D721Med (cell line): ENCODE measurements at places on chromosomes 2 and 18.

GRCh38 chr2:234146087-234146826 lies 95.8 kb downstream of the SPP2 start:
- no peak for DNase-seq

- DNase-seq: no peak
These were observed 61.6 kb upstream of the RAB27B start for GRCh38 chr18:54766634-54767033.

GRCh38 chr18:21272016-21272579 lies 30.1 kb downstream of the GREB1L start:
- no peak for DNase-seq

DNA sequence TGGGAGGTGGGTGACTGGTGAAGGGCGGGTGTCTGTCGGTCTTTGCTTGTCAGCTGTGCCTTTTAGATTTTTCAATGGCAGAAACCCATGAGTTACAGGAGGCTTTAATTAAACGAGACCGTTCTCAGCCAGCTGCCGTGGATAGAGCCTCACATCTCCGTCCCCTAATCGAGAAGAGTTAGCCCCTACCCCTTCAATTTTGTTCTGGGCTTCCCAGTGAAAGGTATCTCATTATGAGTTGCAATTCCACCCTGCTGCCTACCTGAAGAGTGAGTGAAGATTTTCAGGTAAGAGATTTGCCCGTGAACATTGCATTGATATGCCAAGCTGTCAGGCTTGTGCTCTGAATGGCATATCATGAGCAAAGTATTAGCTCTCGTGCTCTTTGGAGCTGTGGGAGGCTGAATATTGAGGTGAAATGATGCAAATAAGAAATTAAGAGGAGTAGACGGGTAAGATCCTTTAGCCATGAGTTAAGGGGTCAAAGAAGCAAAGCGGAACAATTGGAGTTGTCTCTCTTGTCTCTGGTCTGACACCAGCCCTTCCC lies 118.7 kb upstream of the MSTN start:
- no peak for DNase-seq

- DNase-seq: no peak
These were observed 439.8 kb upstream of the LYPD1 start for GRCh38 chr2:133109772-133110171.

DNA sequence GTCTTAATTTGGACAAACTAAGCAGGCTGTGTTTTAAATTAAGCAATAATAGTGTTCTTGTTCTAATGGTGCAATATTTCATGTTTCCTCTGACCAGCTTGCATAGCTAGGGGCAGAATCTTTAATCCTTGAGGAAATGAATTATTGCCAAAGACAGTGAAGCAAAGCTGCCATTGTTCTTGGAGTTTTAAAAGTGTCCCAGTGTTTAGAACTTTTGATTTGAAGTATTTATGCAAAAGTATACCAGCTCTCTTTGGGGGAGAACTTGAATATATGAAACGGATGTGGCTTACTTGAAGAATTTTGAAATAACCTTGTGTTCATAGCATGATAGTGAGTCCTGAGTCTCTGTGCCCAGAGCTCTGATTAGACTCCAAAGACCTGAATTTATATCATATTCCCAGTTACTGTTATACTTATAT lies 33.4 kb downstream of the ITGA6 start:
- no peak for DNase-seq

DNA sequence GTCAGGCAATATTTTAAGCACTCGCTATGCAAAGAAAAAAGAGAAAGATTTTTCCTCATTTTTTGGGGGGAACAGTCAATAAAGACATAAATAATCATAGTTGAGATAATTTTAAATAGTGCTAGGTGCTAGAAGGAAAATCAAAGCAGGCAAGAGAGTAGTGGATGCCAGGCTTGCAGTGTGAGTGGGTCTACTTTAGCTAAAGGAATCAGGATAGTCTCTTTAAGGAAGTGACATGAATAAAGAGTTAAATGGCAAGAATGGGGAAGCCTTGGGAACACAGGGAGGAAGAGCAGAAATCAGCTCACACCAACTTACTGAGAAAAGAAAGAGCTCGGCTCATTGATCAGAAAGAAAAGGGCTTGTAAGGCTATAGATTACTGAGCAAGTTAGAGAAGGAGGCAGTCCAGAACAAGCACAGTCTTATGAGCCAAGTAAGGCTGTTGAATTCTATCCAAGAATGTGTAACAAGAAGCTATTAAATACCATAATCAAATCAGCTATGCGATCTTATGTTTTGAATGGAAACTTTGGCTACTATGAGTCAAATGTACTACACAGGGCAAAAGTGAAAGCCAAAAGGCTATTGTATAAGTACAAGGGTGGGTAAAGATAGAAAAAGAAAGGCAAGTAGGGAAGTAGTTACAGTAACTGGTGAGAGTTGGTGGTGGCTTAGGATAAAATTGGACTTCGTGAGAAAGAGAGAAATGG lies 833.8 kb upstream of the PIK3C3 start:
- no peak for DNase-seq

- DNase-seq: no peak
These were observed 19.3 kb downstream of the IGFBP2 start for GRCh38 chr2:216652566-216652965.

GRCh38 chr18:3595369-3596273 lies 145.6 kb downstream of the TGIF1 start:
- DNase-seq: no peak

GRCh38 chr18:4060427-4061281 lies 394.5 kb downstream of the DLGAP1 start:
- DNase-seq: no peak

- no peak for DNase-seq
These were observed 45.9 kb upstream of the TFCP2L1 start for GRCh38 chr2:121330921-121331320.

DNA sequence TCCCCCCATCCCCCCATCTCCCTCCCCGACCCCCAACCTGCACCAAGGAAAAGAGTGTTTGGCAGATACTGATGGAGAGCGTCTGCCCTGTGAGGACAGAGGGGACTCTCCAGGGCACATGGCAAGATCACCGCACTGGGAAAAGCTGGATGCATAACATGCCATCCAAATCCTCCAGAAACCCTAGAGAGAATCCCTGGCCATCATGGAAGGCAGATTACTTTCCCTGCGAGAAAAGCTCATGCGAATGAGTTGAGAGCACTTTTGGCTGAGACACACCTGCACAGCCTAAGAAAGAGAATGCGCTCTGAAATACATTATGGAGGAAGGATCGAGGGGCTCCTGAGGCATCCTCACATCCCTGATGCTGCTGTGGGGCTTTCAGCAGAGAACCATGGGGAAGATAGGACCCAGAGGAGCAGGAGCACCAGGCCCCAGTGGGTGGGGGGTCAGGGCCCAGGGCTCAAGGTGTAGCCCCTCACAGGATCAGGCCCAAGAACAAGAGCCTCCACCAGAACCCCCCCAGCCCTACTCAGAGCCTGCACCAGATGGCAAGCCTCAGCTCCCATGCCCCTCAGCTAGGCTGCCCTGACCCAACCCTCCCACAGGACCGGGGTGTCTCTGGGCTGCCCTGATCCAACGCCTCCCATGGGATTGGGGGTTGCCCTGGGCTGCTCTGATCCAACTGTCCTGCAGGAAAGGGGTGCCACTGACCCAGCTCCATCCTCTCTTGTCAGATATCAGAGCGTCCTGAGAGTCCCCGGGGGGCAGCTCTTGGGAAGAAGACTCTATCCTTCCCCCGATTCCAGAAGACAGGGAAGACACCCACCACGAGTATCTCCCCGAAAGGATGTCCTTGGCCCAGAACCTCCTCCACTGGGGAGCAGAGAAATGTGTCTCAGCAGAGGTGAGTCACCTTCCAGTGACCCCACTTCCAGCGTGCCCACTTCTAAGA lies 153.4 kb downstream of the NDUFA10 start:
- DNase-seq: no peak

- DNase-seq: no peak
These were observed 2.4 kb downstream of the OSBPL1A start for GRCh38 chr18:24395049-24395795.

DNA sequence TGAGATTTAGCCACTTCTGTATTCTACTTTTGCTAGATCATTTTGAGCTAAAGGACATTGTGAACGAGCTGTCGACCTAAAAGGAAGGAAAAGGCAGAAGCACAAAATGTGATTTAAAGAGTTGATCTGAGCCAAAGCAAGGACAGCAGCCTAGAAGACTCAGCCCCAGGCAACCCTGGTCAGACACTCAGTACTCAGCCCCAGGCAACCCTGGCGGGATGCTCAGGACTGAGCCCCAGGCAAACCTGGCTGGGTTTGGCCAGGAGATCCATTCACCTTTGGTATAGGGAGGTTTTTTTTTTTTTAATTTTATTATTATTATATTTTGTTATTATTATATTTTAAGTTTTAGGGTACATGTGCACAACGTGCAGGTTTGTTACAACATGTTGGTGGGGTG lies 34.3 kb upstream of the PXDN start:
- DNase-seq: no peak

GRCh38 chr2:203347375-203347774 lies 19.2 kb downstream of the ABI2 start:
- DNase-seq: no peak

- DNase-seq: no peak
These were observed 658.0 kb upstream of the CDH2 start for GRCh38 chr18:28834889-28835288.

DNA sequence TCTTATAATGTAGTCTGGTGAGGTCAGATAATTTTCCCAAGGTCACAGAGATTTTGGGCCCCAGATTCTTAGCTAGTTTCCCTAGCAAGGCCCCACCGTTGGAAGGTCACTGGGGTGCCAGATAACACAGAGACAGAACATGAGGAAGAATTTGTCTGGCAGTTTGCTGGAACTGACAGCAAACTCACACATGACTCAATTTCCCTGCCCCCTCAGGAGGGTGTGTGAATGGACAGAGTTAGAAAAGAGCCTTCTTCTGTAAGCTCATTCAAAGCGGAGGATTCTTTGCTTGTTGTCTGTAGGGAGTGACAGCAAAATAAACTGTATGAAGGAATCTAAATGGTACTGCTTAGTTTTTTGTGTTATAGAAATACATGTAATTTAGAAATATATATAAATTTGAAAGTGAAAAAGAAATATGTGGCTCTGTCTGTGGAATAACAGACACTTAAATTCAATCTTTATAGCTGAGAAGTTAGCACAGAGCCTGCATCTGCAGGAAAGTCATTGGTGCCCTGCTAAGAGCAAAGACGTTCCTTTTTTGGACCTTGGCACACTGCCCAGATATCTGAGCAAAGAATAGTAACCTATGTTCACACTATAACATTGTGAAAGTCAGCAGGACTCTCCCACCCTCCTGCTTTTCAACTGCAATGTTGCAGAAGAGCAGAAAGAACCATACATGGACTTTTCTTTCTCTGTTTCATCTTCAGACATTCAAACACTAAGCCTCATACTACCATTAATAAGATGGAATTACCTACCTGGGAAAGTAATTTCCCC lies 2.1 kb downstream of the MDH1 start:
- no peak for DNase-seq

DNA sequence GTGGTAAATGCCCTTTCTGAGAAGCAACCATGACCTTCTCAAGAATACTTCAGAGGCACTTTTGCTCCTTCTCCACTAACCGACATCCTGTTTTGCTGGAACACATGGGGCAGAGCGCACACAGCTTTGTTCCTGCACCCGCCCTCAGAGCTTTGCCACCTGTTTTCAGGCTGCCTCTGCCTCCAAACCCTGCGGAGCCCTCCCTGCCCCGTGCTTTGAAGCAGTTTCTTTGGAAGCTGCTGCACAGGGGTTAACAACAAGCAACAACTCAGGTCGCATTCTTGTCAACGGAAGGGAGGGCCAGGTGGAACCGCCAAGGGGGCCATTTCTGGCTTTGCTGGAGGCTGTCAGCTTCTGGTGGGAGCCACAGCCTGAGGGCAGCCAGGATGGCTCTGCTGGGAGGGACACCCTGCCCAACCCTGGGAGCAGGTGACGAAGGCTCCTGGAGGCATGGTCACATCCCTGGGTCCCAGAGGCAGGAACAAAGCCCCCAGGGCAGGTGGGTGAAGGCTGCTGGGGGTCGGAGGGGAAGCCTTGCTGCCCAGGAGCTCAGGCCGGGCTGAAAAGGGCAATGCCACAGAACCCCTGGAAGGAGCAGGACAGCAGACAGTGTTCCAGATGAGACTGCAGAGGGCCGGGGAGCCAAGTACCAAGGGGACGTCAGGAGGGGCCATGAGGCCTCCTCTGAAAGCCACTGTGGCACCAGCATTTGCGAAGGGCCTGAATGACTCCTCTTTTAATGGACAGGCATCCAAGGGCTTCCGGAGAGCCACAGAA lies 46.8 kb downstream of the MRPS5 start:
- no peak for DNase-seq

DNA sequence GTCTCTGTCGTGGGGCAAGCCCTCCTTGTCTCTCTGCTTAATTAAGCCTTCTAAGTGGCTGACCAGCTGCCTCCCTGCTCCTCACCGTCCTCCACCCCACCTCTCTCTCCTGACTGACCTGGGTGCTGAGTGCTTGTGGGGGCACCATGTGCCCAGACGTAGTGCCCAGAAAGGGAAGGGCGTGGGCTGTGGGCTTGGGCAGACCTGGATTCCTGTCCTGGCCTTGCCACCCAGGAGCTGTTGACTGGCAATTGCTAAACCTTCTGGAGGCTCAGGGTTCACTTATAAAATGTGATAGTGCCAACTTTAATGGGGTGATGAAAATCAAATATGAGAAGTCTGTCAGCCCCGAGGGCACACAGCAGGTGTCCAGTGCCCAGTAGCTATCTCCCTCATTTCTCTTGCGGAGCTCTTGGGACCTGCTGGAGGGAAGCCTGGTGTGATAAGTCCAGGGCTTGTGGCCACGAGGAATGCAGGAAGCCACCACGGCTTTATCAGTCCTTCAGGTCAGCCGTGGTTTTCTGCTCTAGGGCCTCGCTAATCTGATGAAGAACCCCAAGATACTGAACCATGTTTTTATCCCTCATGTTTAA lies 22.0 kb upstream of the INHBB start:
- DNase-seq: no peak

GRCh38 chr2:201974171-201975100 lies 59.2 kb upstream of the FZD7 start:
- no peak for DNase-seq

GRCh38 chr2:230658577-230658876 lies 54.1 kb upstream of the CAB39 start:
- no peak for DNase-seq

GRCh38 chr18:79521416-79522205 lies 125.9 kb downstream of the NFATC1 start:
- DNase-seq: no peak

DNA sequence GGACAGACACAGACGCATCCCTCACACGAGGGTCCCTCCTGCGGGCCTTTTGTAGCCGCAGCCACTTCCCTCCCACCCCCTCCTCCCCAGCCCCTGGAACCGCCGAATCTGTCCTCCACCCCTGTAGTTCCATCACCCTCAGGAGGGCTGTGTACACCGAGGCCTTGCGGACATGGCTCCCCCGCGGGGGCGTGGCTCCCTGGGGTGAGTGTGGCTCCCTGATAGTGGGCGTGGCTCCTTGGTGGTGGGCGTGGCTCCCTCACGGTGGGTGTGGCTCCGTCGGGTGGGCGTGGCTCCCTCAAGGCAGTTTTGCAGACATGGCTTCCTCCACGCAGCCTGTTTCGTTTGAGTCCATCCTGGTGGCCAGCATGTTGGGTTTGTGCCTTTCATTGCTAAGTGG lies 420.7 kb upstream of the SALL3 start:
- DNase-seq: no peak

- DNase-seq: no peak
These were observed 42.9 kb downstream of the ADI1 start for GRCh38 chr2:3476321-3476984.
